ENCODE measurements at places on chromosomes 4 and X.

DNA sequence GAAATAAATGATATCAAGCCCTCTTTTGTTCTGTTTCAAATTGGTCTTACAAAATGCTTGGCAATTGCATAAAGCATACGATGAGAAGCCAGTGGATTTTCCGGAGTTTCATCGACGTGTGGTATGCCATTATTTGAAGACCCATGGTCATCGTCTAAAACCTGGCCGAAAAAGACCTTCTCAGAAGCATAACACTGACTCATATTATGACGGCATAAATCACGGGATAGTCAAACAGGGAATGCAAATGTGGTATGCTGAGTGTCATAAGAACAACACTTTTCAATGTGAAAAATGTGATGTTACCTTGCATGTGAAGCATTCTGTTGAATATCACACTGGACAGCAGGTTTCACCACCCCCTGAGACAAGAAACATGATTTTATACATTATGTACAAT, 695.2 kb downstream of the GRXCR1 start:
- DNase-seq = no peak

DNA sequence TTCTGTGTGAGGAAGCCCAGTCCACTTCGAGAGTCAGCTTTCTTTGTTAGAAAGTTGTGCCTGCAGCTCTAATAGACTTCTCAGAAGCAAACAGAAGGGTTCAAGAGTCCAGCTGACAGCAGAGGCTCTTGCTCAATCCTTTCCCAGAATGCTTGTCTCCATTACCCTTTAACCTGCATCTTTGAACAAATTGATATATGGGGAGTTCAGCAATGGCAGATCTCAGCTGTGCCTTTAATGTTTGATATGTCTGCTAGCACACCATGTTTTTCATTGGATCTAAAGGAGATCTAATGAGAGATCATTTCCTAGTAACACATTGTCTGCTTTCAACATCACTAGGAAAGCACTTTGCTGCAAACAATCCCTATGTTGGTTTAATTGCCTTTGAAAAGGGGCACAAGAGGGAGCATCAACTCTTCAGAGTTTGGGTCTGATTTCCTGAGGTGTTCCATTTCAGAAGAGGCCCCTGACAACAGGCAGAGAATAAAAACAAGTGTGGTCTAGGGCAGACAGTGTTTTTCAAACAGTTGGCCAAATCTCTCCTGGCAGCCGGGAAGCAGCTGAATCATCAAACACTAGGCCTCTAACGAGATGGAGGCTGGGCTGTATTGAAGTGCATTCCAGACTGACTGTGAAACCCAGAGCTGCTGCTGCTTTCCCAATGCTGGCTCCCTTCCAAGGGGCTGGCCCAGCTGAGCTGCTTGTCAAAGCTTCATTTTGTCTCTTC, 55.5 kb downstream of the LUZP4 start:
- no peak for DNase-seq

DNA sequence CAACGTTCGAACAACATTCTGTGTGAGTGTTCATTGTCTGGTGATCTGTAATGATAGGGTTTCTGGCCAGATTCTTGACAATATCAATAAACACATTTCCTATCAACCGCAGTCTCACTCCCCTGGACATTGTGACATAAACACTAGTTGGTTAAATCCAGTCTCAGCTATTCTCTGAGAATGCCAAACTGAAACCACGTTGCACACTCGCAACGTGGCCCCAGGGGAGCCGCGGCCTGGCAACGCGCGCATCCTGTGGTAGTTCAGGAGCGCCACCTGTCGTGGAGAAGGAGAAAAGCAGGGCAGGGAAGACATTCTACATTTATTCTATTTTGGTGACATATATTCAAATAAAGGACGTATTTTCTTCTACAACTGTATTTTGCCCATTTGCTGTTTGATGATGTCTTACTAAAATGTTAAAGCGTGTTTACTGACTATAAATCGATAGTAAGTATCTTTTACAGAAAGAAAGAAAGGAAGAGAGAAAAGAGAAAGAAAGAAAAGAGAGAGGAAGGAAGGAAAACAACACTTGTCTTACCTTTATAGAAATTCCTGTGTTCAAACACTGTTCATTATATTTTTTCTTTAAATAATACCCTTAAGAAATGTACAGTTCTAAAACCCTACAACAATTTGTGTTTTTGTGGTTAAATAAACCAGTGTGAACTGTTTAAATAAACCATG, 738.3 kb upstream of the FRG1 start:
- no peak for DNase-seq

GRCh38 chr4:80173401-80173800, 23.9 kb upstream of the PRDM8 start:
- DNase-seq = peak; percentile 36

- DNase-seq = no peak
These were observed 84.8 kb upstream of the EDNRA start for GRCh38 chr4:147396105-147396504.

DNA sequence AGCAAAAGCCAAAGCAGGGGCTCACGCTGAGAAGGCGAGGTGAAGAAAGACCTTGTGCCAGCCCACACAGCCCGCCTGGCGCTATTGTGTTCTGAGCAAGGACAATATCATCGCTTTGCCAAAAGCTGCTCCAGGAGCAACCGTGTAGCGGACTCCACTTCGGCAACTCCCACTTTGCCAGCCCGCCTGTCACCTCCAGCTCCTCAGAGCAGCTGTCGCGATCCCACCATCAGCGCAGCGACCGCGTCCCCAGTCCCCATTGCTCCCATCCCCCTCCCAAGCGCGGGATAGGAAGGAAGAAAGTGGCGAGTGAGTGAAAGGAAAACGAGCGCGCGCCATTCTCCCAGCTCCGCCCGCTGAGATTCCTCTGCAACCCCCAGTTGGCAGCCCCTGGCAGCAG, 759 bp downstream of the ZC4H2 start:
- peak; percentile 0 for DNase-seq

- no peak for DNase-seq
These were observed 36.4 kb upstream of the RBM41 start for GRCh38 chrX:107154787-107155620.

GRCh38 chr4:20698382-20698781, 1.9 kb upstream of the PACRGL start:
- DNase-seq = no peak

GRCh38 chr4:57020467-57021101, 41.9 kb downstream of the POLR2B start:
- no peak for DNase-seq

- no peak for DNase-seq
These were observed 2.8 kb downstream of the NKX6-1 start for GRCh38 chr4:84496331-84496705.

DNA sequence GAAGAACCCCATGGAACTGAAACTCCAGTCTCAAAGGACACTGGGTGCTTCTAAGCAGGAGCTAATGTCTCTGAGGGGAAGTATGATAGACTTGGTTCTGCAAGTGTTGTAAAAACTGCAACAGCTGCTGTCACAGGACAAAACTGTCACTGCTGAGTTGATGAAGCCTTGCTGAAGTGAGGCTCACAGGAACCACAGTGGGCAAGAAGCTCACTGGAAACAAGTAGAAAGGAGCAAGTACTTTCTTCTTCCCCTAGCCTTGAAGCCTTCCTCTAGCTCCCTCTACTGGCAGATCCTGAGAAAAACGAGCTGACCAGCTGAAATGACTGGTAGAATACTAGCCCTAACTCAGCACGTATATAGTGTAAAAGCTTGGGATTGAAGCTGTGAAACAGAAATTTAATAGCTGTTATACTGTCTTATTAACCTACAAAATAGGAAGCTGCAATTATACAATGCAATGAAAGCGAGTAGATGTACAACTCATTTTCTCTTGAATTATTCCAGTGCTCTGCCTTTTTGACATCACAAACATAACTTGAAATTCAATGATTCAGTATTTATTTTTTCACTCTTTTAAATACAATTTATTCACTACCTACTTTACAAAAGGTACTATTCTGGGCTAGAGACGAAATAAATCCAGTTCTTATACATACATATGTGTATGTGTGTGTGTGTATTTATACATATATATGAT, 91.4 kb downstream of the GABRB1 start:
- peak; percentile 12 for DNase-seq

- no peak for DNase-seq
These were observed 31.5 kb downstream of the PRPS1 start for GRCh38 chrX:107659768-107660167.

GRCh38 chr4:147530723-147531122, 49.8 kb downstream of the EDNRA start:
- DNase-seq = no peak

GRCh38 chr4:37008199-37008598, 236.3 kb upstream of the NWD2 start:
- DNase-seq = no peak

DNA sequence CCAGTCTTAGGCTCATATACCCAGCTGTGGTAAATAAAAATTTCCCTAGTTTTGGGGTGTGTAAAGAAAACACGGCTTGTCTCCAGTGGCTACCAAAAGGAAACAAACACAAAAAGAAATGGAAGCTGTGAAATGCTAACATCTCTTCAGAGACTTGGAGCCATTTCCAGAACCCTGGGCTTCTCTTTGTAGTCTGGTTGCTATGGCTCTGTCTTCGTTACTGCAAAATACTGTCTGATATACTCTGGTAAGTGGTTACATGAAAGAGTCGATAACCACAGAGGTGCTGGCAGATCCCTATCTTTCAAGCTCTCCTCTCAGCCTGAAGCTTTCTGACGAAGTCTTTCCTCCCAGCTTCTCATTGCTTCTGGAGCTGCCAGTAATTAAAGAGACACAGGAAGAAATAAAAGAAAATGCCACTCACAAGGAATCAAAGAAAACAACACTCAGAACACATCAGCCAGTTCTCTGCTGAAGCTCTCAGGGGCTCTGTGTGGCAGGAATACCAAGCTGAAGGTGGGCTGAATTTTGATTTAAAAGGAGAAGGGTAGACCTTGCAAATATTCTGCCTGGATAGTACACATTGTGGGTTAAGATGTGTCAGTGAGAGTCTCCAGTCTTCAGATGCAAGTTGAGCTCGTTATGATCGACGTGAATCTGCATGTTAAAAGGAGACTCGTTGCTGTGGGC, 107.6 kb upstream of the FAM9C start:
- no peak for DNase-seq

- no peak for DNase-seq
These were observed 26.8 kb downstream of the PDGFRA start for GRCh38 chr4:54255881-54256280.

- no peak for DNase-seq
These were observed 34.6 kb downstream of the ANXA10 start for GRCh38 chr4:168126952-168127351.

DNA sequence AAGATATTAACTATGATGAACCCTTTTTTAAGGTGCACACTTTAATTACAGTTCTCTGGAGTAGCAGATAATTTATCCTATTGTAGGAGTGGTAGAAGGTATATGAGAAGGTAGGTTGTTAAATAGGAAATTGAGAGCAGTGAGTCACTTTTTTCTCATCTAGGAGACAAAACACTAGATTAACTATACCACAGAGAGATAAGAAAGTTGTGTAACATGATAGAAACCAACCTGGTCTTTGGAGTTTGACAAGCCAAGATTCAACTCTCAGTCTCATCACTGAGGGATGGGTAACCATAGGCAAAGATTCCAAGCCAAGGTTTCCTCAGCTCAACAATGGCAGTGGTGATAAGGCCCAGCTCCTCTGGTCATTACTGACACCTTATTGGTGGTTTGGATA, 104.0 kb downstream of the MAD2L1 start:
- DNase-seq = no peak

DNA sequence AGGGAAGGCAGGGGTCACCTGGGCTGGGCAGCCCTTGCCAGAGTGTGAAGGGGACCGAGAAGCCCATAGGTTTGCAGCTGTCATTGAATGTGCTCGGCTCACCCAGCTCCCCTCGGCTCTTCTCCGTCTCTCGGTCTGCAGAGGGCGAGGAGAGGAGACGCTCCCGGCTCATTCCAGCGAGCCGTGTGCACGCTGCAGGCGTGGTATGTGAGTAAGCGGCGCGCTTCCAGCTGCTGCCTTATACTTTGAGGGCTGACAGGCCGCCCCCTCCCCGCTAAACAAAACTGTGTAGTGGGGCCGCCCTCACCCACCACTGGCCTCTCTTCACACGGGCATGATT, 23.0 kb upstream of the BCORL1 start:
- DNase-seq = no peak

- DNase-seq = no peak
These were observed 105.8 kb upstream of the PDHA1 start for GRCh38 chrX:19237901-19238300.

DNA sequence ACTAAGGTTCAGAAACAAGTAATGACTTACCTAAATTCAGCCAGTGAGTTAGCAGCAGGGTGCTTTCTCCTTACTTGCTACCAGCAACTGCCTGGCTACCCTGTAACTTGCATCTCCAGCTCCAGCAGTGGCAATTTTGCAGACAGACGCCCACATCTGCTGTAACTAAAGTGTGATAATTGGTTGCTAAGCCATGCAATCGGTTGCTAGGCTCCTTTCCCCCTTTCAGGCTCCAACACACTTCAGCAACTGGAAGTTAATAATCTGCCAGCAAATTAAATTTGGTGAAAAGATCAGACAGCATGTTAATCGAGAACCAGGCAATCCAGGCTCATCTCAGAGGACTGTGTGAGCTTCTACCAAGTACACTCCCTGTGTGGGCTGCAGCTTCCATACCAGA, 24.2 kb upstream of the ARHGEF9 start:
- DNase-seq = no peak

DNA sequence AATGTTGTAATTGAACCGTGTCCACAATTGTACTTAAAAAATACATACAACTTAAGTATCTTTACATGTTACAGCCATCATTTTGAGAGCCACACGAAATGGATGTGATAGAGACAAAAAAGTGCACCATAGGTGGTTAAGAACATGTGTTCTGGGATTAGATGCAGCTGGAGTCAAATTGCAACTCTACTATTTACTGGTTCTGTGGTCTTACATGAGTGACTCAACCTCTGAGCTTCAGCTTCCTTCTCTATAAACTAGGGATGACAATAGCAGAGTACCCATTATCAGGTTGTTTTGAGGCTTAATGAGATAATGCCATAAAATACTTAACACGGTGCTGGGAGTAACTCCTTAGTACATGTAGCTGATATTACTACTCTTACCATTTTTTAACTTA, 130.4 kb downstream of the IDS start:
- no peak for DNase-seq

DNA sequence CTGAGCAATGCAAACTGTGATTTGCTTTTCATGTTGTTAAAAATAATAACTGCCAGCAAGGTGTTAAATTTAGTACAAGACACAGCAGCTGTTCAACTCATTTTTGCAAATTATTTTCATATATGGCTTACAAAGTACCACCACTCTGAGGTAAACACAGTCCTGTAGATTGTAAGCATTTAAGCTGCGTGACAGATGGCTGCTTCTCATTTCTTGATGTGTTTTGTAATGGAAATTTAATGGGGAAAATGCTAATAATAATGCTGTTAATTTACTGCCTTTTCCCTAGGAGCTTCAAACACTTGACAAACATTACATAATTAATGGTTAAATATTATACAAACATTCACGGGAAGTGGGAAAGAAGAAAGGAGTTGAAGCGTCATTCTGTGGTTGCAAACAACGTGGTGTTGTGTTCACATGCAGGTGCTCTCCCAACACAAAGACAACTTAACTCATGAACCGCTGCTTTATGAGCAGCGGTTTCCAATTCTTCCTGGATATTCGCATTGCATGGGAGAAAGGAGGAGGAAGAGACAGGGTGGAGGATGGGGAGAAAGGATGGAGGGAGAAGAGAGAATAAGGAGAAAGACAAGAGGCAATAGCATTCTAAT, 236.8 kb upstream of the VCX start:
- DNase-seq = no peak

GRCh38 chrX:2913118-2913517, 16.0 kb downstream of the ARSD start:
- DNase-seq = no peak

- DNase-seq = no peak
These were observed 926.1 kb downstream of the ADGRL3 start for GRCh38 chr4:62126064-62126732.
